ENCODE measurements at places on chromosomes 5 and 9. TPM values are rescaled to one million over a fixed set of nuclear protein-coding genes. Genes with fewer than 3 reads are reported as not detected.

Gene C5orf52
- not detected for polyA plus RNA-seq

DNA sequence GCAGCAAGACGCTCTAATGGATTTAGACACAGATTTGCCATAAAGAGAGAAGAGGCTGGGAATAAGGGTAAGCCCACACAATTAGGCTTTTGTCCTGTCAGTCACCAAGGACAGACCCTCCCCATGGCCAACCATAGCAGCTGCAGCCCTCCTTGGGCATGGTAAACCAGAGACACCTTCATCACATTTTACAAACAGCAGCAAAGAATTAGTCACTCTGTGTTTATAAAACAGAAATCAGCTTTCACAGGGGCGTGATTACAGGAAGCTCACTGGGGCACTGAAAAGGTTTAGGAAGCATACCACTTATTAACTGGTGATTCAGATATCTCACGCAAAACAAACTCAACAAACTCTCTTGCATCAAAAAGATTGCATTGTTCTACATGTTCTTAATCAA, 37.3 kb upstream of the ZNF622 start:
- DNase-seq: peak; percentile 33

DNA sequence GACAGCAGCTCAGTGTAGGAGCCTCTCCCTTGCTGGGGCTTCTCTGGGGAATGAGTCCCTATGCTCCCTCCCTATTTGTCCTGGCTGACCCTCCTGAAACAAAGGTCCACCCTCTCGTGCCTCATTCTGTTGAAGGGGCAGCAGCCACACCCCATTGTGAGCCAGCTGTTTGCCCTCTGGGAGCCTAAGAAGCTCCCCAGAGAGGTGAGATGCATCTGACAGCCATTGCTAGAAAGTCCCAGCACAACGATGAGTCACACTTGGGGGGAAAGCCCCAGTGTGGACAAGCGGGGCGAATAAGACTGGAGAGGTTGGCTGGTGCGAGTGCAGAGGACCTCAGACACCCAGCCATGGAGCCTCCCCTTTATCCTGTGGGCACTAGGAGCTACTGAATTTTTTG, 101.4 kb downstream of the PPARGC1B start:
- peak; percentile 79 for DNase-seq

Gene ROPN1L
- polyA plus RNA-seq: 0.18 TPM

Gene GRIA1
- not detected for polyA plus RNA-seq

DNA sequence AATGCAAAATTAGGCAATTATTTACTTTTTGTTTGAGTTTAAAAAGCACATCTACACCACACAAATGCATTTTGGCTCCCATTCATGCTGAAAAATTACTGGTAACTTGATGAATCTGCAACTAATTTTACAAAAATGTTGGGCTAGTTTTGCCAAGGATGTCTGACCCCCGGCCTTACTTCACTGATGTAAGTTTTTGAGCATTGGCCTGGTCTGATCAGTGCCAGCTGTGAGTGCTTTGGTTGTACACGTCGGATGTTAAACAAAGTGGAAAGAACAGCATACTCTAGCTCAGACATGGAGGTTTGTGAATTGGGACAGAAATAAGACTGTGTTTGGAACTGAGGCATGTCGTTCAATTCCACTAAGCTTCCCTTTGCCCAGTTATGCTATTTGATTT, 1044.2 kb downstream of the TLE4 start:
- DNase-seq: no peak

DNA sequence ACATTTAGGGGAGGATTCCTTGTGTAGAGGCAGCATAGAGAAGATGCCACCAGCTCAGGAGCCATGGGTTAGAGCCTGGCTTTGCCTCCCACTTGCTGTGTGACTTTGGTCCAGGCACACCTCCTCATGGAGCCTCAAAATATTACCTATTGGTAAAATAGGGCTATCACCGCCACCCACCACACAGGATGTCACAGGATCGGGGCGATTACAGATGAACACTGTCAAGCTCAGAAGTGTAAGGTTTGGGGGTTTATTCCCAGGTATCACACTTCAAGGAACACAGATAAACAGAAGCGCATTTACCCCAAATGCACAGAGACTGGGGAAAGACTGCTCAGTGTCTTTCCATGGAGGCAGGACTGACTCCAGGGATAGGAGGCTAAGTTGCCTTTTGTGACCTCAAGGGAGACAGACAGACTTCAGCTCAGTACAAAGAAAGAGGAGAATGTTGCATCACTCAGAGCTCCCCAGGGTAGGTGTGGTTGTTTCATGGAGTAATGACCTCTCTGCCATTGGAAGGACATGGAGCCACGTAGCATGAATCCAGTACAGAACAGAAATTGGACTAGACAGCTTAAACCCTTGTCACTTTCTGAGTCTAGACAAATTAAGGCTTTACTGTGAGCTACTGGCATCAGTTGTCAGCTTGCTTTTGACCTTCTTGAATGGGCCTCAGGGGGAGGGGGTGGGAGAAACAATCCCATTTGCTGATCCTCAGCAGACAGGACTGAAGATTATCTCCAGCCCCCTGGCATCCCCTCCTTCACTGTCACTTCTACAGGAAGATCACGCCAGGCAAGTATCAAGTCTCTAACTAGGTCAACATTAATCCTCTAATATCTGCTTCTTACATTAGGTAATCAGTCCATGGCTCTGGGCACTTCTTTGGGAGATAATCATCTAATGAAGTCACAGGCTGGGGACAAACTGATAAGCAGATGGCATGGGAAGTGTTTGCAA, 6.5 kb downstream of the TRAF1 start:
- no peak for DNase-seq

DNA sequence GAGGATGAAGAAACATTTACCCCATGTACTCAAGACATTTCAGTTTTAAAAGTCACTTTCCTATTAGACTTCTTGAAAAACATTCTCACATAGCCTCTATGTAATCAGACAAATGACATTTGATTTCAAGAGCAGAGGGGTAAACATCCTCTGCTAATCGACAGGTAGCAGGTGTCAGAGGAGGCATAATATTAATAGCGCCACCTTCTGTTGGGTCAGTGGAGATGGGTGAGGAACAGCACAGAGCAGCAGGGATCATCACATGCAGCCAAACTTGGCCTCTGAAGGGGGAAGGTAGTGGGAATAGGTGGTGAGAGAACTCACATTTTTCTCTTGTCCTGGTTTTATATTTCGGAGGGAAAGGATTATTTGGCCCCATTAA, 3.3 kb upstream of the LSM11 start:
- DNase-seq: peak; percentile 23

DNA sequence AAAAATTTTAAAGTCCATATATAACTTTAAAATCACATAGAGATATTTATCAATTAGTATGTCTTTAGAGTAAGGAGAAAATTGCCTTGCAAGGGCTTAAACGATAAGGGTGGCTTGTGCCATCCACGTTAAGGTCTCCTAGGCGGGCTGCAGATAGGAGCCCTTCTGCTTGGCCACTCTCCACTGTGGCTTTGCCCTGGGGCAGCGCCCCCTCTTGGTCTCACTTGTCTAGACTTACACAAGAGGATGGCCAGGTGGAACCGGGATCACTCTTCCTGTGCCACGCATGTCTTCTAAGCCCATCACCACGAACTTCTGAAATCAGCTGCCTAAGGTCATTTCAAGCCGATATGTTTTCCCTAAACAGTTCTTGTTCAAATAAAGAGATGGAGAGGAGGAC, 2.9 kb downstream of the FPGS start:
- DNase-seq: no peak

DNA sequence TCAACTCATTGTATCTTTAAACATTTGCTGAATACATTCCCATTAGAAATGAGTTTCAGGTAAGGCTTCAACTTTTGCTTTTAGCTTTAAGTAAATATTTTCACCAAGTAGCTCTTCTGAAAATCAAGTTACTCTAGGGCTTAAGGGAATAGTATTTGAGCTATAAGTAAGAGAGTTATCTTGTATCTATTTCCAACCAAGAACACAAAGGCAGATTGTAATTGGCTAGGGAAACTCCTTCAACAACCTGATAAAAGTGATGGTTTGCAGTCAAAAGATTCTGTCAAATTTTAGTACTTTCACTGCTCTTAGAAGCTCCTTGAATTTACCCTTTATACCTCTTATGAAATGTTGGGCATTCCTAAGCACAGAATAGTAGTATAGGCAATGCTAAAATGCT, 13.0 kb downstream of the ELL2 start:
- no peak for DNase-seq

GRCh38 chr5:139638090-139638735, 9.9 kb upstream of the CXXC5 start:
- DNase-seq: no peak
